ENCODE measurements at places on chromosomes 5 and 9.

GRCh38 chr5:38856660-38857059 is 10.8 kb downstream of the OSMR start:
- DNase-seq, result no peak

DNA sequence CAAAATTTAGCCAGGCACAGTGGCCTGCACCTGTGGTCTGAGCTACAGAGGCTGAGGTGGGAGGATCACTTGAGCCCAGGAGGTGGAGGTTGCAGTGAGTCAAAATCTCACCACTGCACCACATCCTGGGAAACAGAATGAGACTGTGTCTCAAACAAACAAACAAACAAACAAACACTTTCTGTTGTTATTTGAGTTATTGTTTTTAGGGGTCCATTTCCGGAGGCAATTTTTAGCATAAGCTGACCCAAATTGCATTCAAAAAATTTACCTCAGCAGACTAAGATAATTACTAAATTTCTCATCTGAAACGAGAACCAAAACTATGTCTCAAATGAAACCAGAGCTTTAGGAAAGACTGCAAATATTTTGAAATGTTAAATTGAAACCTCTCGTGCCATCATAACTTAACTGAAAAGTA is 1485.1 kb downstream of the EFNA5 start:
- DNase-seq, result no peak

GRCh38 chr5:161058781-161059180 is 206.8 kb upstream of the ATP10B start:
- no peak for DNase-seq

- no peak for DNase-seq
Observed at GRCh38 chr5:76612942-76613341, 10.3 kb downstream of the F2RL2 start.

Data from stimulated activated CD4-positive, alpha-beta T cell treated with anti-CD3 and anti-CD28 coated beads, Interleukin-1b, Interleukin-23, amount 100 ng/mL, for 1 hour (primary cell).